Activated T-helper 1 cell treated with Interleukin-2 at 50 U/mL for 16 hours (primary cell): ENCODE measurements at places on chromosomes 1 and 21.

DNA sequence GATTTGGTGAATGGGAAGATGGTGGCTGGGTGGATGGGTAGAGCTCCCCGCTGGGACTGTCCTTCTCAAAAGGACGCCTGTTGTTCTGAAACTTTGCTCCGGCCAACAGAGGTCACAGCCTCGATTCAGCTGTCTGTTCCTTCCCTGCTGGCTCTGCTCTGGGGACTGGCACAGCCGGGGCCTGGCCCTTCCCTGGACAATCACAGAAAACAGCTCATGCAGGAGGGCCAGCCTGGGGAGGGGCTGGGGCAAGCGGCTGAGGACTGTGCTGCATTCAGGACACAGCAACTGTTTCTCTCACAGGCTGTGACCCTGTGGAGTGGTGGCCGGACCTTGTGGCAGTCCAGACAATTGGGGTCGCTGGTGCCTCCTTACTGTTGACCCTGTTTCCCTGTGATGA is 110.7 kb upstream of the TMEM51 start:
- DNase-seq = no peak

DNA sequence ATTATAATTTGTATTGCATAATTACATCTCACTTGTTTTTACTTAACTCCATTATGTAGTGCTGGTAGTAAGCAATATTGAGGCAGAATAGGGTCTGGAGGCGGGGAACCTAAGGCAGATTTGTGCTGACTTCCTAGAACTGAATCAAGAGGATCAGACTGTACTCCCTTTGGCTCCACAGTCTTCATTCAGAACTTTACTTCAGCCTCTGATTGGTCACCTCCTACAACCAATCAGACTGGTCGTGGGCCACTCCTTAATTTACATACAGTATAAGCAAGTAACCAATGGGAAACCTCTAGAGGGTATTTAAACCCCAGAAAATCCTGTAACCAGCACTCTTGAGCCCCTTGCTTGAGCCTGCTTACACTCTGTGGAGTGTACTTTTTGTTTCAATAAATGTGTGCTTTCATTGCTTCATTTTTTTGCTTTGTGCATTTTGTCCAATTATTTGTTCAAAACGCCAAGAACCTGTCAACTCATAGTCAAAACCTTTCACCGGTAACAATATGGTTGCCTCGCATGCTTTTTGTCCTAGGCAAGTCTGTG is 31.6 kb downstream of the ZBTB8OS start:
- no peak for DNase-seq

- no peak for DNase-seq
These were observed 22.7 kb downstream of the SDC3 start for GRCh38 chr1:30885570-30886522.

GRCh38 chr1:32249831-32250525 is 1.1 kb upstream of the LCK start:
- peak; percentile 72 for DNase-seq

DNA sequence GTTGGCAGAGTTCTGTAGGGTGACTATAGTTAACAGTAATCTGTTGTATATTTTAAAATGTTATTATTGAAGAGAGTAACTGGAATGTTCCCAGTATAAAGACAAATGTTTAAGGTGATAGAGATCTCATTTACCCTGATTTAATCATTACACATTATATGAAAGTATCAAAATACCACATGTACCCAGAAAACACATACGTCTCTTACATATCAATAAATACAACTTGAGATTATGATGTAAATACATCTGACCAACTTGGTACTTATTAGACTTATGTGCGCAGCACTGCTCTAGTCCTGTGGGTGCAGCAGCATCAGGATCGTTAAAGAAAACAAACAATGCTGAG is 670 bp upstream of the PARK7 start:
- DNase-seq = no peak

DNA sequence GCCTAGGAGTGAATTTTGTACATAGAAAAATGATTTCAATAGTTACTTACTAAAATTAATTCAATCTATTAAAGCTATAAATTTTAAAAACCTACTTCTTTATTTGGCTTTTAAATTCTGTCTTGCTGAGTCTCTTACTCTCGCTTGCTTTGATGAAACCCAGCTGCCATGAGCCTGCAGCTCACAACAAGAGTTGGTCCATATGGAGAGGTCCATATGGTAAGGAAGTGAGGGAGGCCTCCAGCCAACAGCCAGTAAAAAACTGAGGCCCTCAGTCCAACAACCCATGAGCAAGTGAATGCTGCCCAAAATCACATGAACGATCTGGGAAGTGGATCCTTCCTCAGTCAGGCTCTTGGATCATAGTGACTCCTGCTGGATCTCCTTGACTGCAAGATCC is 89.9 kb upstream of the CXADR start:
- DNase-seq = no peak

DNA sequence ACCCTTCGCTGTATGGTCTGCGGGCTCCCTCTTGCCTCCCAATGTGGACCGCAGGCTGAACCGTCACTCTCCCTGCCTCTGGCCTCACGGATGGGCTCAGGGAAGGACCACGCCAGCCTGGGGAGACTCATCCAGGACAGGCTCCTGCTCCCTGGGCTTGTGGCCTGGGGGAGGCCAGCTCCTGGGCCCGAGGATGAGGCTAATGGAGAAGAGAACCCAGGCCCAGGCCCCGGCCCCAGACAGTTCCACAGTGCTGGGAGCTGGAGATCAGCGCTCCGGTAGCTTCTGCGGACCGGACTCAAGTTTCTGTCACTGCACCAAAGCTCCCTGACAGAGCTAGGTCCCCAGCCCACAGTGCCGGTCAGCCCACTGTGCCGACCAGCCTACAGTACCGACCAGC is 13.4 kb upstream of the PLEKHG5 start:
- no peak for DNase-seq

GRCh38 chr1:3351449-3352298 is 102.8 kb upstream of the ARHGEF16 start:
- DNase-seq = no peak

DNA sequence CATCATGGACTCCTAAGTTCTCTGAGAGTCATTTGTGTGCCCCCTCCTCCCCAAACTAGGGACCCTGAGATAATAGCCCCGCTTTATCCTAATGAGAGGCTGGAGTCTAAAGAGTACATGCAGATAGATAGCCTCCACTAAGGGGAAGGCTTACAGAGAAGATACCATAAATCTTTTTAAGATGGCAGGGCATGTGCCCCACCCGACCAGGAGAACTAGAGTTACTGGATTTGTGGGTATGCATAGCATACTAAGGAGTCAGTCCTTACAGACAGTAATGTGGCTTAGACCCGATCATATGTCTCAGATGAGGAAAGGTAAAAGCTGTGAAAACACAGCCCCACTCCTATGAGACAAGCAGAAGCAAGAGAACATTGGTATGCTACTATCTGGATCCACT is 25.7 kb upstream of the PKN2 start:
- no peak for DNase-seq

DNA sequence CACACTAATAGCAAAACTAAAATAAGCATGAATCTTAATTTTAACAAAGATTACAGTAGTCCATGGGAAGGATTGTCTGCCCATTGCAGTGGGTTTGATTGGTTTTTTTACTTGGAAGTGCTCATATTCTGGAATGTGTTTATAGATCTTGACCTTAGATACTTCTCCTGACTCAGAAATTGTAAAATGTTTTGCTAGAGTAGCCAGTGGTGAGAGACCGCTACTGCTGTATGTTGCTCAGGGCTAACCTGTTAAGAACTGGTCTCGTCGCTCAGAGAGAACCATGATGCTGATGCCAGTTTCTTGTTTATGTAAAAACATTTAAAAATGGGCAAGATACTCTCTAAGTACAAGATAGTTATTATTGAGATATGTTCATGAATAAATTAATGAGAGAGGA is 99.9 kb downstream of the ROR1 start:
- no peak for DNase-seq

DNA sequence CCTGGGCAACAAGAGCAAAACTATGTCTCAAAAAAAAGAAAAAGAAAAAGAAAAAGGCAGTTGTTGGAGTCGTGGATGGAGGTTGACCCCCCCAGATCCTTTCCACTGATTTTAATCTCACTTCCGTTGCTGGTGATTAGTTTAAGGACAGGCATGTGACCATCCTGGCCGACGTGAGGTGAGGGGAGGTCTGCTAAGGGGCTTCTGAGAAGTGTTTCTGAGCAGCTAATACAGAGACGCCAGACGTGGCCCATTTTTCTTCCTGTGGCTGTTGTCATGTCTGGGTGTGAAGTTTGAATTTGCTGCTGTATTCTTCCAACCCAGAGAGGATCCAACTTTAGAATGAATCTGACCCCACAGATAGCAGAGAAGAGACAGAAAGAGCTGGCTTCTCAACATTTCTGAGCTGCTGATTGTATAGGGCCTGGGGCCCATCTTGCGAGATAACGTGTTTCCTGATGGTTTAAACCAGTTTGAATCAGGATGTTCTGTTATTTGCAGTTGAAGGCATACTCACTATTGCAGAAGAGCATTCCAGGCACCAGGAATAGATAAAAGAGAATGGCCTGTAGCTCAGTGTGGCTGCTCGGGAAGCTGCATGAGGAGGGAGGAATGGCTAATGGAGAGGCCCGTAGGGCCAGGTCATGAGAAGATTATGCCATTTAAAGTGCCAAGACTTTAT is 22.8 kb upstream of the SSBP3 start:
- DNase-seq = no peak

GRCh38 chr1:113073479-113073950 is 517 bp downstream of the LRIG2 start:
- DNase-seq = no peak

GRCh38 chr1:23477359-23478144 is 6.4 kb downstream of the ASAP3 start:
- no peak for DNase-seq

GRCh38 chr1:27934818-27935549 is at the start of gene SMPDL3B:
Gene SMPDL3B, plus strand, starts transcription at chr1:27935000. Its CDS starts 184 bp downstream, at chr1:27935184.
- no peak for DNase-seq

DNA sequence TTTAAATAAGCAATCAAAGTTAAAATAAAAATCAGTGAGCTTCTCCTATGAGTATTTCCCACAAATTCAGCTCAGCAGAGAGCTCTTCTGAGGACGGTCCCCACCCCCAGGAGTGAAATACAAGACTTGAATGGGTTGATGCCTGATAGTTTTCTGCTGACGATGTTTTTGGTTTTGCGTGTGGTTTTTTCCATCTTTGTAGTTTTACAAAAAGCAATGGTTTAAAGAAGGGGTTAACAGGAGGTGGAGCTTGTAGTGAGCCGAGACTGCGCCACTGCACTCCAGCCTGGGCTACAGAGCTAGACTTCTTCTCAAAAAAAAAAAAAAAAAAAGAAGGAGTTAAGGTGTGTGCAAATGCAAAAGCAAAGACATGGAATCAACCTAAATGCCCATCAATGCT is 171.7 kb upstream of the COA6 start:
- DNase-seq = no peak

DNA sequence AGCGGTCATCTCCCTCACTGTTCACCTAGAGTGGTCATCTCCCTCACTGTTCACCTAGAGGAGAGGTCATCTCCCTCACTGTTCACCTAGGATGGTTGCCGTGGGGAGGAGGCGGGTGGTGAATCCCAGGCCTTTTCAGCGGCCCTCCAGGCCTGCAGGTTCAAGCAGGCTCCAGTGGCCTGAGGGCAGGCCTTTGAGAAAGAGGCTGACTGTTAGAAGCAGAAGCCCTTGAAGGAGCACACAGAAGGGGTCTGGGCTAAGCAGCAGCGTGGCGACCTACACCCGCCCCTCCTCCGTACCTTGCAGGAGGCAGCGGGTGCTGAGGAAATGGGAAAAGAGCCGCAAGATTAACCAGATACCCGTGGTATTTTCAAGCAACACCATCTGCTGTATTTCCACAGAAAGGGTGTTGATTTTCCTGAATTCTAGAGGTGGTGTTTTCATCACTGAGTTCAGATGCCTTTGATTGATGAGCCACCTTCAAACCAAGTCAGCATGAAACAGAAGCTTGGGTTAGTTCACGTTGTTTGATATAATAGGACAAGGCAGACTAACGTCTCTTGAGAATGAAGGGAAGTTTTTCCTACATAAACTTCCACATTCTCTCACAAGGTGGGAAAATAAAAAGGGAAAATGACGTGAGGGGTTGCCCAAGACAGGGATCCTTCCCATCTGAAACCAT is 289.5 kb downstream of the KIF26B start:
- no peak for DNase-seq

- no peak for DNase-seq
These were observed 20.2 kb downstream of the DPT start for GRCh38 chr1:168708698-168709404.

DNA sequence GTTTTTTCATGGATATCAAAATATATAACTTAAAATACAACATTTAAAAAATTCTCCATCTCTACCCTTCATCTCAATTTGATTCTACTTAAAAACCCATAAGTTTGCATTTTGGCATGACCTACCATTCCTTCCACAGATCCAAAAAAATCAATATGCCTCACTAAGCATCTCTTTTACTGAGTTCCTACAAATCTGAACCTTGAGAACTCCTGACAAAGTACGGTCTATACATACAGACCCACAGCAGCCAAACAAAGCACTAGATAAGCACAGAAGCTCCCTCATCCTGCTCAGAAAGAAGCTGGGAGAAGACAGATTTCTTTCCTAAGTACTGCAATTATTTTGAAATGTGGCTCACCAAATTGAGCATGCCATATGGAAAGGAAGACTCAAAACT is 167.5 kb downstream of the KCNT2 start:
- no peak for DNase-seq

GRCh38 chr1:24300971-24301784 is 18.0 kb upstream of the GRHL3 start:
- DNase-seq = no peak

DNA sequence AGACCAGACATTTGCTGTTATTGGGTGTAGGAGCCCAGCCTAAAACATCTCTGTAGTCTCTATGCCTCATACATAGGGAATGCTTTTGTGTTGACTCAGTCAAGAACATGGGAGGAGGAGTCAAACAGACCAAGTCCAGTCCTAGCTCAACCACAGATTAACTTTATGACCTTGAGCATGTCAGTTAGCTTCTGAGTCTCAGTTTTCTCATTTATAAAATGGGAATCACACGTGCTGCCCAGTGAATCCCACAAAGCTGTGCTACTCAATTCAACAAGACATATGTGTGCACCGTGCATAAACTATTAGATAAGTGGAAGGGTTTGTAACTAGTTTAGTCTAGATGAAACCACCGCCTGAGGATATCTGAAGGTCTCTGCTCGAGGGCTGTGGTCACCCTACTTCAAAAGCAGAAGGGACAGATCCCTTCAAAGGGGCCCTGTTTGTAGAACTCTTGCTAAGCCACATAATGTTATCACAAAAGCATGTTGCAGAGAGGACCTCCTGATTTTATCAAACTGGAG is 109.5 kb upstream of the NFIA start:
- no peak for DNase-seq

- DNase-seq = no peak
These were observed 2.4 kb upstream of the CTPS1 start for GRCh38 chr1:40976952-40977690.

DNA sequence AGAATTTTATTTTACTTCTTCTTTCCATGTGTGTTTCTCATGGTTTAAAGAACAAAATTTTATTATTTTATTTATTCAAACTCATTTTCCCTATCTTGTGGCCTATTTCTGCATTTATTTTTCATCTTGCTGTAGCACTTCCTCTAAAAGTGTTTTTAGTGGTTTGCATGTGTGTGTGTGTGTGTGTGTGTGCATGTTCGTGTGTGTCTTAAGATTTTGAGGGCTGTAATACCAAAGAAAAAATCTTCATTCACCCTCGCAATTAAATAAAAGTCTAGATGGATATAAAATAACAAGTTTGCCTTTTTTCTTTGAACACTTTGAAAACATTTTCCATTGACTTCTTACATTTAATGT is 24.6 kb upstream of the FCRL3 start:
- no peak for DNase-seq

GRCh38 chr1:60589916-60590315 is 492.4 kb upstream of the NFIA start:
- no peak for DNase-seq

- no peak for DNase-seq
These were observed 338.4 kb downstream of the DISC1 start for GRCh38 chr1:231964961-231965360.

- no peak for DNase-seq
These were observed 3.5 kb downstream of the POMGNT1 start for GRCh38 chr1:46194641-46195193.
